ENCODE measurements at places on chromosomes 3 and 15. TPM values are rescaled to one million over a fixed set of nuclear protein-coding genes. Genes with fewer than 3 reads are reported as not detected.

The ABI3BP gene
- total RNA-seq = 1.6 TPM

The LSAMP gene
- 91.4 TPM for total RNA-seq

The TTLL13 gene
- not detected for total RNA-seq

The SHISA5 gene
- total RNA-seq = 64.8 TPM

The AGBL1 gene
- 2.5 TPM for total RNA-seq

The CSPG5 gene
- 102 TPM for total RNA-seq

The ALPK3 gene
- 1.6 TPM for total RNA-seq

The KATNBL1 gene
- total RNA-seq = 173 TPM

The METTL6 gene
- 88.6 TPM for total RNA-seq

The PEX5L gene
- 45.4 TPM for total RNA-seq

The APOD gene
- total RNA-seq = 3.8 TPM

The RBMS3 gene
- total RNA-seq = 11.6 TPM

The NOX5 gene
- 0.63 TPM for total RNA-seq

The PTPN9 gene
- 32.2 TPM for total RNA-seq

The SLC28A1 gene
- not detected for total RNA-seq

The C3orf80 gene
- total RNA-seq = 5.6 TPM

The ATR gene
- total RNA-seq = 43.2 TPM

The SUSD5 gene
- 2.5 TPM for total RNA-seq

The DCBLD2 gene
- total RNA-seq = 45.4 TPM

The CELF6 gene
- 15.7 TPM for total RNA-seq

The SLC12A1 gene
- 2.2 TPM for total RNA-seq

The MAP2K1 gene
- 18.5 TPM for total RNA-seq

The IL17RD gene
- 63.5 TPM for total RNA-seq

The SLC38A3 gene
- total RNA-seq = 8.1 TPM

The PARL gene
- total RNA-seq = 21.6 TPM

The BOC gene
- 33.8 TPM for total RNA-seq

The FBXO40 gene
- total RNA-seq = not detected

The KCNMB2 gene
- 11.9 TPM for total RNA-seq

The C3orf49 gene
- not detected for total RNA-seq

The CCDC71 gene
- total RNA-seq = 24.7 TPM

The DNAJA4 gene
- 50.1 TPM for total RNA-seq

The WDR72 gene
- total RNA-seq = 0.31 TPM

The FOXL2NB gene
- 0.94 TPM for total RNA-seq

The LTF gene
- 0.63 TPM for total RNA-seq

The DGKG gene
- total RNA-seq = 10.6 TPM

The LYZL4 gene
- total RNA-seq = not detected

The EPHA6 gene
- total RNA-seq = 78.9 TPM

The ANKRD63 gene
- 0.94 TPM for total RNA-seq

The SNX22 gene
- total RNA-seq = 9.7 TPM

The IL12A gene
- 1.6 TPM for total RNA-seq

The HRH1 gene
- total RNA-seq = 1.9 TPM

The GOLGA8G gene
- not detected for total RNA-seq

The ZMYND10 gene
- 3.4 TPM for total RNA-seq

The NLGN1 gene
- total RNA-seq = 113 TPM

The ZNF197 gene
- total RNA-seq = 68.2 TPM

The PPARG gene
- 1.3 TPM for total RNA-seq

The PIGZ gene
- total RNA-seq = 9.1 TPM

The PLA2G4D gene
- total RNA-seq = not detected

The ALCAM gene
- total RNA-seq = 88.0 TPM

The MYO1E gene
- total RNA-seq = 17.2 TPM

The ISG20 gene
- 0.31 TPM for total RNA-seq

The SETD2 gene
- 132 TPM for total RNA-seq

The CCR2 gene
- total RNA-seq = not detected

All from parietal lobe (tissue), 2 donors.